Inflammatory macrophage treated with lipopolysaccharide for 4 hours (primary cell): ENCODE measurements at places on chromosomes 7 and 10.

DNA sequence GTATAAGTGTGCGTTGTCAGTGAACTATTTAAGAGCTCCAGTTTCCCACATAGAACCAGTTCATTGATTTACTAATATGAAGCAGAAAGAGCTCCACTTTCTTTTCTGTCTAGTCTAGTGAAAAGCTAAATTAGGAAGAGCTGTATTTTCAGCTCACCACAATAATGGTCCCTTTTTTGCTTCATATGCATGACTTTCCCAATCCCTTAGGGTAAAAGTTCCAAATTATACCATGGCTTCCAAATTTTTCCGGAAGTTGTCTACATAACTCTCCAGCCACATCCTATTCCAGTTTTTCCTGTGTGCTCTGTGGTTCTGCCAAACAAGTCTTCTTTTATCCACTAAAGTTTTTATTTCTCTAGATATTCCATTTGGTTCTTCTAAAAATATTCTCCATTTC, 685.2 kb downstream of the REEP3 start:
- no peak for DNase-seq

DNA sequence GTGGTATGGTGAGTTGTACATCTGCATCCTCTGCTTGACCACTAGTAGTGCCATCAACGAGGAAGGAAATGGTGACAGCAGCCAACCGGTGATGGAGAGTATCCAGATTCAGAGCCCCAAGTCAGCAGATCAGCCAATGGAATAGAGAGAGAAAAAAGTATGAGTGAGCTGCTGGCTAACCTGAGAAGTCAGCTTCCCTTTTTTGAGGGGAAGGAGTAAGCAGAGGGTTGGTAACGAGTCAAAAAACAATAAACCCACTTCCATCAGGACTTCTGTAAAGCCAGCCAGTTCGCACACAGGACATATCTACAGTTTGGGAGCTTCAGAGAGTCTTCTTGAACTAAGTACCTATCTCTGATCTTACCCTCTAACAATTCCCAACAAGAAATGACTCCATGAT, 8.9 kb downstream of the SLC25A28 start:
- no peak for DNase-seq

DNA sequence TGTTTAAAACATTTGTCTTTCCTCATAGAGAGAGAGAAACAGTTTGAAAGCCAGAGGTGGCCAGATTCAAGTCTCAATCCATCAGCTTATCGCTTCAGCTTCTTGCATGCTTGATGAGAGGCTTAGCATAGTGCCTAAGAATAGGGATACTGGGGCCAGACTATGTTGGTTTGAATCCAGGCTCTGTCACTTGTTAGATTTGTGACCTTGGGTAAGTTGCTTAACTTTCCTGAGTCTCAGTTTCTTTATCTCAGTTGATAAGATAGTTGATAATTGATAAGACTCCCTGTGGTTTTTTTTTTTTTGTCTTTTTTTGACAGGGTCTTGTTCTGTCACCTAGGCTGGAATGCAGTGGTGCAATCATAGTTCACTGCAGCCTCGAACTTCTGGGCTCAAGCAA, 12.1 kb upstream of the CDK6 start:
- DNase-seq = no peak

GRCh38 chr10:47060356-47060755, 149.1 kb downstream of the PTPN20 start:
- no peak for DNase-seq
